ENCODE measurements at places on chromosomes 7 and 10.
A peak's percentile ranks its signal among the peaks of the same experiment; 100 is the strongest.

- no peak for DNase-seq
Observed at GRCh38 chr10:21398563-21399231, 126.8 kb downstream of the SKIDA1 start.

- no peak for DNase-seq
Observed at GRCh38 chr10:36801660-36802059, 323.7 kb upstream of the ANKRD30A start.

GRCh38 chr10:29470355-29470705 lies 164.4 kb downstream of the SVIL start:
- DNase-seq, result peak; percentile 20

DNA sequence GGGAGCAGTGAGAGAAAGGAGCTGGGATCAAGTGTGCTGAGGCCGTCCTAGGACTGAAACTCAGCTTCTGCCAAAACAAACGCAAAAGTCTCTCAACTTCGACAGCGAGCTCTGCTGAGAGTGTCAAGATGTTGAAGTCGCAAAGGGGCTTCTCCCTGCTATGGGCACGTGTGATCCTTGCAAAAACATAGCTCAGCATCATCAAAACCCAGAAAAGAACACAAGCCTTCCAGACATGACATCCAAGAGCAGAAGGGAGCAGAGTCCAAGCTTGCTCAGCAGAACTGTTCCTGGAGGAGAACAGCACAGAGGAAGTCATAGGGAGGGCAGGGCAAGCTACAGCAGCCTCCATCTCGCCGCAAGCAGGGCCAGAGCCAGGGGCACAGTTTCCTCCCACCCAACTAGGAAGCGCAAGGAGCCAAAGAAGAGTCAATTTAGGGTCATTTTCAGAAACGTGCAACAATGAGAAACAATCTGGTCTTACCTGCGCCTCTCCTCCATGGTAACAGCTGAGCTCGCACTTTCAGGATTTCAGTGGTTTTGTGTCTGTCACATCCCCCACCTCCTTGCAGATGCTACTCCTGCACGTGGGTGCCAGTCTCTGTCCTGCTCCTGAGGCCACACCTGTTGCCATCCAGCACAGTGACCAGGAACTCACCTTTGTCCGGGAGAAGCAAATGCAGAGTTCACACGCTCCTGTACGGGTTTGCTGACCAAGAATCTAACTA lies 113.9 kb downstream of the DIP2C start:
- DNase-seq, result no peak

DNA sequence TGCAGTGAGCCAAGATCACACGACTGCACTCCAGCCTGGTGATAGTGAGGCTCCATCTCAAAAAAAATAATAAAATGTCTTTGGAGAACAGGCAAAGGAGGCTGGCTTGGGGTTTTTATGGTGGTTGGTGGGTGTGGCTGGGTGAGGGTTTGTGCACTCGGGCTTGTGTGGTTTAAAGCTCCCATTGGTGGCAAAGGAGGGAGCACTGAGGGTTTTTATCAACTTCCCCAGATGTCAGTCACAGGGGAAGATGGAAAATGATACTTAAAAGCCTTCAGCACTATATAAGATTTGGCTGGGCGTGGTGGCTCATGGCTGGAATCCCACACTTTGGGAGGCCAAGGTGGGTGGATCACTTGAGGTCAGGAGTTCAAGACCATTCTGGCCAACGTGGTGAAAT lies 16.3 kb upstream of the RNF216 start:
- peak; percentile 73 for DNase-seq

- DNase-seq, result no peak
Observed at GRCh38 chr10:3779158-3779741, 5.8 kb downstream of the KLF6 start.

- no peak for DNase-seq
Observed at GRCh38 chr10:14362104-14362503, 31.4 kb upstream of the FRMD4A start.

GRCh38 chr10:64760371-64760770 lies 1239.2 kb downstream of the REEP3 start:
- peak; percentile 48 for DNase-seq

DNA sequence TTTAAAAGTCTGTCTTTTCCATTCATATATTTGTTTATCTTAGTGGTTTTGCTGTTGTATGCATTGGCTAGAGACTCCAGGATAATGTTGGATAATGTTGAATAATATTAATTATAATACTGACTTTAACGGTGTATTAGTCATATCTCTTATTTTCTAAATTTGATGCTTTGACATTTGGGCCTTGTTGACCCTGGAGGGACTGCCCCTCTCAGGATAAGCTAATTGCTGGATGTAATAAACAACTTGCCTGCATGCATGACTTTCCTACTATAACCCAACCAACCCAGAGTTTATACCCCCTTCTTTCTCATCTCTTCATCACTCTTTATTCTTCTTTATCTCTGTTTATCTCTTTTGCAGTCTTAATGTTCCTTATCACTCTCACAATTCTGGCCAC lies 90.9 kb upstream of the ABI1 start:
- no peak for DNase-seq

GRCh38 chr7:105718511-105718925 lies 137.2 kb upstream of the EFCAB10 start:
- peak; percentile 63 for DNase-seq

DNA sequence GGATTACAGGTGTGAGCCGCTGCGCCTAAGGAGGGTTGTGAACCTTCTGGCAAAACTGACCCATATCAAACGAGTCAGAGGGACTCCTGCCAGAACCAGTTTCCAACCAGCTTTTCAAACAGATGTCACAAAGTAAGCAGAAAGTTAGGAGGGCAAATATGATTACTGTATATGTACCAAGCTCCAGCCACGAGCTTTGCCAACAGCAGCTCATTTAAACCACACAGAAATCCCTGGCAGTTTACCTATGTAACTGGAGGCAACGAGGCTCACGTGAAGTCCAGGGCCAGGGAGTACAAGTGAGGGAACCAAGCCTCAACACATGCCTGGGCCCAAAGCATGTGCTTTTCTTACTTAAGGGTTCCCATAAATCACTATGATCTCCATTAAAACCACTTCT lies 12.5 kb upstream of the DAGLB start:
- no peak for DNase-seq

DNA sequence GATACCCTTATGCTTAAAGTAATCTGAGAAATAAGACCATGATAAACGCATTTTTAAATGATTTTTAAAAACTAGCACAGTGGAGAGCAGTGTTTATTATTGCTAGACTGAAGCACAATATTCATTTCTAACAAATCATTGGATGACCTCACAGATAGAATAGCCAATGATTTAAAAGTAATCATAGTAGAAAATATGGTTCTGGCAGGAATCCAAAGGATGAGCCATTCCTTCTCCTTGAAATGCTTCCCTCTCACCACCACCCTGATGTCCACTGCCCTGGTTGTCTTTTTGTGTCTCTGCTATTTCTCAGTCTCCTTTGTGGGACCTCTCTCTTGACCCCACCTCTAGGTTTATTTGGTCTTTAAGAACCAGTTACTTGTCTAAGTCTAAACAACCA lies 64.9 kb downstream of the PRKG1 start:
- no peak for DNase-seq

DNA sequence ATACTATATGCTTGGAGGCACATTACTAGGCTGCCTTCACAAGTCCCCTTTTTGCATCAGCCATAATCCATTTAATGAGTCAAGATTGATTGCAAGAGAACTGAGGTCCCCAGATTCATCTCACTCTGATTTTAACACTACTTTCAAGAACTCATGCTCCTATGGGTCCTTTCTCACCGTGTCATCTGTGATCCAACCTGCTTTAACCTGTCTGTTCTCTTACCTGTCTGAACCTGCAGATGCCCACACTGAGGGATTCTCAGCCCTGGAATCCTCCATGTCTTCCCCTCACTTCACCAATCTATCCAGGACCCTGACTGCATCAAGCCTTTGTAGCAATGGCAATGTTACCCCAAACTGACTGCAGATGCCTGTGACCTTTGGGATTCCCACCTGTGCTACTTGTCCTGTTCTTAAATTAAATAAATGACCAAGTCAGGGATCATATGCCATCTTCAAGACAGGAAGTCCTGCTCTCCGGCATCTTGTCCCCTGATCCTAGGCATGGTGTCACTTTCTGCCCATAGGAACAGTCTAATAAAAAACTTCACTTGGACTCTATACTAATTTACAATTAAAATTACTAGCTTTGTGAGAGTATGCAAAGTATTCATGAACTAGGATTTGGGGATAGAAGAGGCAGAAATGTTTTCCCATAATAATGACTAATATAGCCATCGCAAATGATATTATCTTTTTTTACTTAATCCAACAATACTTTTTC lies 25.9 kb upstream of the GOT1 start:
- DNase-seq, result no peak

DNA sequence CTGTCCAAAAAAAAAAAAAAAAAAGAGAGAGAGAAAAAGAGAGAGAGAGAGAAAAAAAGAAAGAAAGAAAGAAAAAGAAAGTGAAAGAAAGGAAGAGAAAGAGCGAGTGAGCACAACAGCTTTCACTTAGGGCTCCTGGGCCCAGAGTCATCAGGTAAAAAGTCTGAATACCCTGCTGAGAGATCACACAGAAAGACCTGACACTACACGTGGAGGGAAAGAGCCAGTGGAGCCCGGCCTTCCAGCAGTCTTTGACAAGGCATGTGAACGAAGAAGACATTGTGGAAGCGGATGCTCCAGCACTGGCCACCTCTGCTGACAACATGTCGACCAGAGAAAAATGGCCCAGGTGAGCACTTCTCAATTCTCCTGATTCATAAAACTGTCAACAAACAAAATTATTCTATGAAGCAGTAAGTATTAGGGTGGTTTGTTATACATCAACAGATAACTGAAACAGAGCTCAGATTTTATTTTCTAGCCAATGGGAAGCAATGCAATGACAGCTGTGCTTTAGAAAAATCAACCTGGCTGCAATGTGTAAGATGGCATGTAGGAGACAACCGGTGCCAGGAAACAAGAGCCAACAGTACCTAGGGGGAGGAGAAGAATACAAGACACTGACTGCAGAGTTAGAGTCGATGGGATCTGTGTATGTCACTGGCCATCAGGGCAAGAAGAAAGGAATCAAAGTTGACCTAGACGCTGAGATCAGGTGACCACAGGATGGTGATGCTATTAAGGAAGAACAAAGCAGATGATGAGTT lies 4.4 kb downstream of the RNF216 start:
- no peak for DNase-seq

DNA sequence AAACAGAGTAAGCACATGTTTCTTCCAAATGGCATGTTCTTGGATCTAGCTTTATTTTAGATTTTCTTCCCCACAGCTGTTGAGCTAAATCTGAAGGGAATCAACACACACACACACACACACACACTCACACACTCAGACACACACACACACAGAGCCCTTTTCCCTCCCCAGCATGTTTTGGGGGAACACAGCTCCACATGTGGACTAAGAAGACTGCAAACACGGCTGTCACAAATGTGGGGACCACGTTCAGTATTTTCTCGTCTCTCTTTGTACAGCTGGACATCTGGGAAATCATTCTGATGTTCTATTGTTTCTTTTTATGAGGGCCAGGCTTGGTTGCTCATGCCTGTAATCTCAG lies 116.3 kb downstream of the ABLIM1 start:
- no peak for DNase-seq

GRCh38 chr10:108323274-108323798 lies 1158.8 kb upstream of the SORCS1 start:
- DNase-seq, result no peak

DNA sequence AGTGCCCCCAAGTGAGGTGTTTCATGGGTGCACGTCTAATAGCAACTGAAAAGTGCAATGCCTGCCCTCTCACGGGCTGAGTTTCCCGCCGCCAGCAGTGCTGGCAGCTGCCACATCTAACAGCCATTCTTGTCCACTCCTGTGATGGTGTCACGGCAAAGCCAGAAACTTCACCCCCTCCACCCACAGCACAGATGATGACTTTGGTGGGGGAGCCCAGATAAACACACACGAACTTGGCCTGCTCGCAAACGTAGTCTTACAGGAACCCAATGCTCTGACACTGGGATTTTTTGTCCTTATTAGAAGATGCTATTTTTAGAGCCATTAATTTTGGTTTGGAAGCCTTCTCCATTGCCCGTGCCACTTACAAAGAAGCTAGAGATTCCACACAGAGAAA lies 26.7 kb downstream of the CPXM2 start:
- DNase-seq, result no peak

DNA sequence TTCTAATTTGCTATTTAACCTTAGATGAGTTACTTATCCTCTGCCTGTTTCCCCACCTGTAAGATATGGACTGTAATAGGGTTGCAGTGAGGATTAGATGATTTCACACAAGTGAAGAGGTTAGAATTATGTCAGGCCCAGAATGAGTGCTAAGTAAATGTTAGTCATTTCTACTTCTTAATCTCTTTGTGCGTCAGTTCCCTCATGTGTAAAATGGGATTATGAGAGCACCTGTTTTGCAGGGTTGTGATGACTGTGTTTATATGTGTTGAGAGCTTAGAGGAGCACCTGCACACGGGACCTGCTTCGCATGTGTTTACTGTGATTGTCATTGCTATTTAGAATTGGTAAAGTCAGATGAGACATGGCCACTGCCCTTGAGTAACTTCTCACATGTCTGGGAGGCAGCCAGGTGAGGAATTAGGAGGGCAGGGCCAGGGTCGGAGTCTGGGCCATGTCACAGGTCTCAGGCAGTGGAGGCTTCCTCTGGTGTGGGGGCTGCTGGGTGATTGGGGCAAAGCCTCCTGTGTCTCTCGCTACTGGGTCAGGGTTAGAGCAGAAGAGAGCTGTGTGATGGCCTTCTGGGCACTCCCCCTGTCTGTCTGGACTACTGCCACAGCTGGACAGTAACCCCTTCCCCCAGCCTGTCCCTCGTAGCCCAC lies 106.7 kb downstream of the WDFY4 start:
- DNase-seq, result no peak

- no peak for DNase-seq
Observed at GRCh38 chr10:125967533-125967932, 71.2 kb downstream of the FANK1 start.

DNA sequence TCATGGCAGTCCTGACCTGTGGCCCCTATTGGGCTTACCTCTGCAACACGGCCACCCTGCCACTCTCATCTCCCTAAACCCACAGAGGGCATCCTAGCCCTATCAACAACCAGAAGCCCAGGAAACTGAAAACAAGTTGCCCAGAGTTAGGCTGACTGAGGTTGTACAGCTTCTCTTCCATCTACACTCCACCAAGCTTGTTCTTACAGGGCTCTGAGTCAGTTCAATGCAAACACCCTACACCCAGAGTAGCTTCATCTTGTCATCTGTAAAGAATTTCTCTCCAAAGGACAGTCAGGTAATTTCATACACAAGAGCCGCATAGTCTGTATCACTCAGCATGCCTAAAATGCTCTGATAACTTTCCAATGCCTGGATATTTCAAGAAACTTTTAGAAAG lies 175.4 kb downstream of the ARID5B start:
- DNase-seq, result no peak

GRCh38 chr10:34444223-34445183 lies 370.6 kb downstream of the PARD3 start:
- no peak for DNase-seq

- DNase-seq, result no peak
Observed at GRCh38 chr7:46993396-46993795, 588.5 kb downstream of the TNS3 start.

DNA sequence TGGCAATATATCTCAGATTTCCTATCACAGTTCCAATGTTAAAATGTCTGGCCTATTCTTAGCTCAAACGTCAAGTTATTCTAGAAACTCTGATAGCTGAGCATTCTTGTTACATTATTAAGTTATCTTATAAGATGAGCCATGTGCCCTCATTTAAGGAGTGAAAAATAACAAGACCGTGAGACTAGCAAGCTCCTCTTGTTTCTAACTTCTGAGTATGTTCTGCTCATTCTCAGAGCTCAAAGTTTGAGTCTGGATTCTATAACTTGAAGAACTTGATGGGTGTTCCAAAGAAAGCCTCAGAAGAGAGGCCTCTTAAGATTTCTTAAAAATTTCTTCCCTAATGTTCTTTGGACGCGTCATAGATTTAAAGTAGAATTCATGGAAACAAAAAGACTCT lies 215.2 kb downstream of the HTR7 start:
- DNase-seq, result no peak
